ENCODE measurements at places on chromosomes 7 and 10.

- no peak for DNase-seq
These were observed 83.1 kb upstream of the PIK3CG start for GRCh38 chr7:106781828-106782544.

DNA sequence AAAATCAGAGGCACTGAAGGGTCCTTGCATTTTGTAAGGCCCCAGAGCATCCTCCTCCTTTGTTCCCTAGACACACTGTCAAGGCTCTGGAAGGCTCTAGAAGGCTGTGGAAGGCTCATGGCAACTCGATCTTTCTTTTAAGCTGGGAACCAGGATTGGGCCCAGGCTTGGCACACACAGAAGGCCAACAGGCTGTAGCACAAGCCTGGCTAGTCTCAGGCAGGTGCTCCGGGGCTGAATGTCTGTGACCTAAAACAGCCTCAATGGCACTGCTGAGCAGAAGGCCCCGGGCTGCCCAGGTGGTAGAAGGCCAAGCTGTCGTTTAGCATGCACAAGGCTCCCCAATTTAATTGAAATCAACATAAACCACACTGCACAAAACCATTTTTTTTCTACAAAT is 55.7 kb downstream of the PRKAG2 start:
- no peak for DNase-seq

- DNase-seq: no peak
These were observed 6.0 kb upstream of the ELFN1 start for GRCh38 chr7:1663857-1664651.

DNA sequence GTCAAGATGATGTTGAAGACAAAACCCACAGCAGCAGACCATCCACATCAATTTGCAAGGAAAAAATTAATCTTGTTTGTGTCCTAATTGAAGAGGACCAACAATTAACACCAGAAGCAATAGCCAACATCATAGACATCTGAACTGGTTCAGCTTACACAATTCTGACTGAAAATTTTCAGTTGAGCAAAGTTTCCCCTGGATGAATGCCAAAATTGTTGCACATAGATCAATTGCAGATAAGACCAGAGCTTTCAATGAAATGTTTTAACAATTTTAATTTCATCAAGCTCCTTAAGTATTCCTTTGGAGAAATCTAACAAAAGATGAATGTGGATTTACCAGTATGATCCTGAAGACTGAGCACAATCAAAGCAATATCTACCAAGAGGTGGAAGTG is 168.6 kb downstream of the CTNNA3 start:
- DNase-seq: no peak

- DNase-seq: no peak
These were observed 584.6 kb downstream of the CNTNAP2 start for GRCh38 chr7:146701166-146701565.

- no peak for DNase-seq
These were observed 88.0 kb downstream of the FGFR2 start for GRCh38 chr10:121510201-121510771.

DNA sequence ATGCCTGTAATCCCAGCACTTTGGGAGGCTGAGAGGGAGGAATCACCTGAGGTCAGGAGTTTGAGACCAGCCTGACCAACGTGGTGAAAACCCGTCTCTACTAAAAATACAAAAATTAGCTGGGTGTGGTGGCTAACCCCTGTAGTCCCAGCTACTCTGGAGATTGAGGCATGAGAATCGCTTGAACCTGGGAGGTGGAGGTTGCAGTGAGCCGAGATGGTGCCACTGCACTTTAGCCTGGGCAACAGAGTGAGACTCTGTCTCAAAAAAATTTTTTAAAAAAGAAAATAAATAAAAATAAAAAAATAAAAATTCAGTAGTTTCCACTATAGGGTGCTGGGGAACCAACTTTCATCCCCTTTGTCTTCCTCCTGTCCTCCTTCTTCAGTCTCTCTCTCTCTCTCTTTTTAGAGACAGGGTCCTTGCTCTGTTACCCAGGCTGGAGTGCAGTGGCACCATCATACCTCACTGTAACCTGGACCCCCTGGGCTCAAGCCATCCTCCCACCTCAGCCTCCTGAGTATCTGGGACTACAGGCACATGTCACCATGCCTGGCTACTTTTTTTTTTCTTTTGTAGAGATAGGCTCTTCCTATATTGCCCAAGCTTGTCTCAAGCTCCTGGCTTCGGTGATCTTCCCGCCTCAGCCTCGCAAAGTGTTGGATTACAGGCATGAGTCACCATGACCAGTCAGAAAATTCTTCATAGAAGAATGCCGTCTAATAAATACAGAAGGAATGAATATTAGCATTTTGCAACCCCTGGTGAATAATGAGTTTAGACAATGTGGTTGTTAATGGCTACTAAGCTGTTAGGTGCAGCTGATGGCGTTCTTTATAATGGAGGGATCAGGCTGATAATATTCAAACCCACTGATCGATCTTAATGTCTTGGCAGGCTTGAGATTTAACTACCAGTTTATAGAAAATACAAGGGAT is 20.6 kb downstream of the RBM20 start:
- no peak for DNase-seq

- DNase-seq: no peak
These were observed 94.4 kb upstream of the INSIG1 start for GRCh38 chr7:155203059-155203881.

- DNase-seq: no peak
These were observed 19.6 kb upstream of the GTPBP4 start for GRCh38 chr10:968546-969199.

- no peak for DNase-seq
These were observed 52.0 kb upstream of the FIGNL1 start for GRCh38 chr7:50502001-50502684.

DNA sequence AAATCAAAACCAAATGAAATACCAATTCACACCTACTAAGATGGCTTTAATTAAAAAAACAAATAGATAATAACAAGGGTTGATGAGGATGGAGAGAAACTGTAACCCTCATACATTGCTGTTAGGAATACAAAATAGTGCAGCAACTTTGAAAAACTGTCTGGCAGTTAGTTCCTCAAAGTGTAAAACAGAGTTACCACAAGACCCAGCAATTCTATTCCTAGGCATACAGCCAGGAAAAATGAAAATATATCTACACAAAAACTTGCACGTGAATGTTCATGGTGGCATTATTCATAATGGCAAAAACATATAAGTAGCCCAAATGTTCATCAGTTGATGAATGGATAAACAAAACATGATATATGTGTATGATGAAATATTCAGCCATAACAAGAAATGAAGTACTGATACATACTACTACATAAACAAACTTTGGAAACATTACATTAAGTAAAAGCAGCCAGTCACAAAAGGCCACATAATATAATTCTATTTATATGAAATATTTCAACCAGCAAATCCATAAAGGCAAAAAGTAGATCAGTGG is 83.5 kb downstream of the BRAF start:
- no peak for DNase-seq

- DNase-seq: no peak
These were observed 46.3 kb upstream of the ELFN1 start for GRCh38 chr7:1623810-1624209.

GRCh38 chr7:47254081-47254977 is 327.6 kb downstream of the TNS3 start:
- DNase-seq: peak; percentile 21

- DNase-seq: no peak
These were observed 83.6 kb downstream of the HTR5A start for GRCh38 chr7:155153676-155154075.

DNA sequence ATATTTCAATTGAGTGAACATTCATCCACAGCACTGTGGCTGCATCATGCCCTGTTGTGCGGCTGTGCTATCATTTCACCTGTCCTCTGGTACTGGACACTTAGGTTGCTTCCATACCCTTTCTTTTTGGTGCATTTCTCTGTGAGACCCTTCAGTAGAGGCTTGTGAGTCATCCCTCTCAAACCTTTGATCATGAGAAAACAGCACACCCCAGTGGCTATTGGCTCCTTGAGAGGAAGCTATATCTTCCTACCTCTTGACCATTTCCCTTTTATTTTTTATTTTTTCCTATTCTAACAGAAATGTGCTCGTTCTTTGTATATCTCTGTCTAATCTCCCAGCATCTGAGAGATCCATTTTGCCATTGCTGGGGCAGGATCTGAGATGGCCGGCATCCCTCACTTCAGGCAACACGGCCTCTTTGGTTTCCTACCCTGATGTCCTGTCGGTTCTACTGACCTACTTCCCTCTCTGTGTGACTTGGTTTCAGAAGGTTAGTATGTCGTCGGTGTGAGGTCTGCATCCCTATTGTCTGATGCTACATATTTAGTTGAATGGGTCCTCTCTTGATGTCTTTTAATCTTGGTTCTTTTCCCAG is 23.8 kb upstream of the PIK3AP1 start:
- no peak for DNase-seq

- no peak for DNase-seq
These were observed 158.4 kb upstream of the SH2B2 start for GRCh38 chr7:102128303-102128702.

DNA sequence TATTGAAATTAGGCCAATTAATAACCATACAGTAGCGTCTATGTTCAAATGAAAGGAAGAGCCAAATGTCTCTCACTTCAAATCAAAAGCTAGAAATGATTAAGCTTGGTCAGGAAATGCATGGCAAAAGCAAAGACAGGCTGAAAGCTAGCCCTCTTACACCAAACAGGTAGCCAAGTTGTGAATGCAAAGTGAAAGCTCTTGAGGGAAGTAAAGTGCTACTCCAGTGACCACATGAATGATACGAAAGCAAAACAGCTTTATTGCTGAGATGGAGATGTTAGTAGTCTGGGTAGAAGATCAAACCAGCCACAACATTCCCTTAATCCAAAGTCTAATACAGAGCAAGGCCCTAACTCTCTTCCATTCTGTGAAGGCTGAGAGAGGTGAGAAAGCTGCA is 123.8 kb downstream of the TEX36 start:
- no peak for DNase-seq

GRCh38 chr10:116878123-116878522 is 28.8 kb downstream of the ENO4 start:
- DNase-seq: no peak

DNA sequence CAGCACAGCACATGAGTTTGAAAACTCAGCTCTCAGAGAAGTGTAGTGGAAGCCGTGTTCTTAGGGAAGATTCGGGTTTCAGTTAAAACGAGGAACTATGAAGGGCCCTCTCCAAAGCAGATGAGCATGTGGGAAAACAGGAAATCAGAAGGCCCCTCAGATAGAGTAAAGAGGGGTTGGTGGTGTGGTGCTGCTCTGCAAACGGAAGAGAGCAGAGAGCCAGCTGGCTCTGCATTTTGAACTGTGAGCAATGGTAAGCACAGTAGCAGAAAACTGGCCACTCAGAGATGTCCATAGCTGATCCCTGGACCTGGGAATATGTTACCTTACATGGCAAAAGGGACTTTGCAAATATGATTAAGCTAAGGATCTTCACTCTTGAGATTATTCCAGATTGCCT is 27.9 kb upstream of the CUL1 start:
- no peak for DNase-seq

GRCh38 chr10:12969951-12970350 is 31.6 kb downstream of the CCDC3 start:
- DNase-seq: no peak

DNA sequence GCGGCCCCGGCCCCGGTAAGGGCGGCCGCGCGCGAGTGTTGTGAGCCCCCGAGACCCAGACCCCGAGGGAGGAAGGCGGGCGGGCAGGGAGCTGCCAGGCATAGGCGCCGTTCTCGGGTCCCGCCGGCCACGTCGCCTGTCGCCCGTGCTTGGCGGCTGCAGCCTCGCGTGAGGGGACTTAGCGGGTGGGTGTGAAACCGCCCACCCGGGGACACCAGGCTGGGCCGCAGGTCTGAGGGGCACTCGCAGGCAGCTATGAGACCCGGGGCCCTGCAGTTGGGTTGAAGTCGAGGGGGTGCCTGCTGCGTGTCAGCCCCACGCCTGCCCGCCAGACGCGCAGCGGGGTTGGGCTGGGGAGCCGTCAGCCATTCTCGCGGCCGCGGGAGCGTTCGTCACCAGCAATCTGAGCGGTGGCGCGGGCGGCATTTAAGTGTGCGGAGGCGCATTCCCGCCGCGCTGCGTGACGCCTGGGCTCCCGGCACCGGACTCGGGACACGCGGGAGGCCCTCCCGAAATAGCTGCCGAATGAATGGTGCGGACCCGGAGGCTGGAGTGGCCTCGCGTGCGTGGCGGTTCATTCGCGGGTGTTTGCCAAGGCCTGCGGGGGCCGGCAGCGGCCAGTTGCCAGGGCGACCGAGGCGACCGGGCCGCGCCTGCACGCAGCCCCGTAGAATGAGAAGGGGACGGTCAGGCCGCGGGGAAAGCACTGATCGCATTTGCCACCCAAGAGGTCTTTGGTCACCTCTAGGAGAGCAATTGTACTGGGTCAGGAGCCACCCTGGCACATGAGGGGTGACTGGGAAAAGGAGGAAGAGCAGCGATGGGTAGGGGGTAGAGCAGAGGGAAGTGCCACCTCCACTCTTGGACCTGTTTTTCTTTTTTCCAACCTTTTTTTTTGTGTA is 750 bp downstream of the ZNF398 start:
- peak; percentile 47 for DNase-seq

- DNase-seq: no peak
These were observed 8.8 kb upstream of the STEAP4 start for GRCh38 chr7:88315522-88315921.

DNA sequence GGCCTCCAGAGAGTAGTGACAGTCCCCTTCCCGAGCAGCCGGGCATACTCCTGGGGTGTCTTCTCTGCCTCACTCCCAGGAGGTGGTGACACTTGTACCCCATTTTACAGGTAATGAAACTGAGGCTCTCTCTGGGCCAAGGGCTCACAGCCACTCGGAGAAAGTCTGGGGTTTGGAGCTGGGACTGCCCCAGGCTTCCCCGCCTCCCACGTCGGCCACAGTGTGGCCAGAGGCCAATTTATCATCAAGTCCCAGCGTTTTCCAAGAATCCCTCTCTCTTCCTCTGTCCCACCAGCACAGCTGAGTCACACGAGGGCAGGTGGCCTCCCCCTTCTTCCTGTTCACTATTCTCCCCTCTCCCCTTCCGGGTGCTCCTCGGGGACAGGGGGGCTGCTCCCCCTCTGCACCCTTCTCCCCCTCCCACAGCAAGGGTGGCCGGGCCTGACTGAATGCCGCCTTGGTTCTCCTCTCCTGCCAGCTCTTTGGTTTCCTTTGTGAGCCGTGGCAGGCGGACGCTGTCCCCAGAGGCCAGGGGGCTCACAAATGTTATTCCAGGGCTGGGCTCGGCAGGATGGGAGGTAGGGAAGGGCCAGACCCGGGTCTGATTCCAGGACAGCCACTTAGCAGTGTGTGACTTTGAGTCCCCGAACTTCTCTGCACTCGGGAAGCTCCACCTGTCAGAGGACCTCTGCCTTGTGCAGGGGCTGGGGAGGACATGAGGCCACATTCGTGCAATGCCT is 17.7 kb downstream of the CLIP2 start:
- DNase-seq: no peak

- no peak for DNase-seq
These were observed 200.3 kb upstream of the PCLO start for GRCh38 chr7:83362871-83363550.

- no peak for DNase-seq
These were observed 16.9 kb downstream of the PCGF6 start for GRCh38 chr10:103333934-103334520.

DNA sequence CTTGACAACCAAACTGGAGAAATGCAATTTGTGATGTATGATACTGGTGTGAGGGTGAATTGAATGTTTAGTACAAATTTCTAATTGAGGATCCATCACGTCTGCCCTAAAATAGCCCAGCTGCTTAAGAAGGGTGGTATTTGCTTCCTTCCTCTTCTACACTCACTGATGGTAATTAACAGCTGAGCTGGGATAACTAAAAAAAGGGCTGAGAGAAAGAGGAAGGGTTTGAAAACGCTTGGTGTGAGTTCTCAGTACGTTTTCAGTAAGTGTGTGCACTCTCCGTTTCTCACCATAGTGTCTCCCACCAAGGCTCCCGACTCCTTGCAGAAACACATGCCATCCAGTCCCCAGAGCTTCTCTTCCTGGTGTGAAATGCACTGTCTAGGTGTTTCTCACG is 54.3 kb downstream of the MAP3K8 start:
- DNase-seq: no peak
